ENCODE measurements at places on chromosomes 12 and 14.

- no peak for DNase-seq
Measured at GRCh38 chr12:116339800-116340371, 62.4 kb upstream of the MED13L start.

DNA sequence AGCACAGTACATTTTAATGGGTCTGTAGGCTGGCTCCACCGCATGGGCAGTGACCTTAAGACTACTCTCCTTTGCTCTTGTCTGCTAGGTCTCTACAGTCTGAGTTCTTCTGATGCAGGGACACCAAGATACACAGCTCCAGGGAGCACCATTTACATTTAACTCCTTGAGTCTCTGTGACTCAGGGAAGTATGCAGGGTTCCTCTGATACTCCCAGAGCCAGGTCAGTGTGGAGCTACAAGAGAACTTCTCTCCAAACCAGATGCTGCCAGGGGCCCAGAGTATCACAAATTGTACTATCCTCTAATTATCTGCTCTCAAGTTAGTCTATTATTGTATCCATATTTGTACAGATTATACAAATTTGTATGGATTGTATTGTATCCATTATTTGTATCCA, 15.2 kb downstream of the ZFP36L1 start:
- DNase-seq, result no peak

DNA sequence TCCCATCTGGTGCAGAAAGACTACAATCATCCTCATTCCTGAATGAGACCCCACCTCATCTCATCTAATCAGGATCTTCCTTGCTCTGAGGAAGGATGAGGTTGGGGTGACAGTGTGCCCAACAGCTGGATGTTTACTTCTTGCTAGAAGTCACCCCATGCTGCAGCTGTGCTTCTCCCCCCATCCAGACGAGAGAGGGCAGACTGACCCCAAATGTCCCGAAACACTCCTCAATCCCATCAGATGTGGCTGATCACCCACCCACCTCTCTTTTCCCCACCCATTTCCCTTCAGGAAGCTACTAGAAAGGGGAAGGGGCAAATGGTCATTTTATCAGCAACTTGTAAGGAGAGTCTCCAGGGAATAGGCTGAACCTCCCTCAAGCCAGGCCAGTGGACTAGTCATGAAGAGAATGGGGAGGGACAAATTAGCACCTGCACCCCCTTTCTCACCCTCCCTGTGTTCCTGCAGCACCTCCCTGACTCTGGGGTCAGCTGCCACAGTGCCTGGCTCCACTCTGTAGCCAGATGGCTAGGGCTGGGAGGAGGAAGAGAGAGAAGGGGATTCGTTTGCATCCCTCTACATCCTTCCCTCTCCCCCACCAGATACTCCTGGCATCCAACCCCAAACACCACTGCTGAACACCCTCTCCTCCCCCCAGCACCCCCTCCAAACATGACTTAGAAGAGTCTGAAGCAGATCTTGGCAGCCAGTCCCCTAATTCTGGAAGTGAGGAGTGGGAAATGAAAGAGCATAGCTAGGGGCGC, 2.8 kb upstream of the BAZ2A start:
- no peak for DNase-seq

DNA sequence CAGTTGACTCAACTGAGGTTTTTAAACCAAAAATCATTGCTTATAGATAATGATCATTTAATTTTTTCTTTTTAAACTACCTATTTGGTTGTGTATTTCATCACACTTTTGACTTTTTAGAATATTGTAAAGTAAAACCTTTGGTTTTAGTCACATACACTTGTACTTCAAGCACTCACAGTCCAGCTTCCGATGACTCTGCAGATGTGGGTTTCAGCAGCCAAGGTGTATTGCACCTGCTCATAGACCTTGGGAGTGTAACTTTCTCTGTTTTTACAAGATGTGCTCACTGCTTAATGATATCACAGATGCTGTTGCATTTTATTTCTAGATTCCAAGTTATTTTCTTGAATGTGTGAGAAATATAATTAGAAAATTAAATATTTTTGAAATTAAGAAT, 188.3 kb upstream of the SLC38A2 start:
- no peak for DNase-seq

GRCh38 chr12:125983094-125983783, 918.0 kb downstream of the AACS start:
- no peak for DNase-seq

DNA sequence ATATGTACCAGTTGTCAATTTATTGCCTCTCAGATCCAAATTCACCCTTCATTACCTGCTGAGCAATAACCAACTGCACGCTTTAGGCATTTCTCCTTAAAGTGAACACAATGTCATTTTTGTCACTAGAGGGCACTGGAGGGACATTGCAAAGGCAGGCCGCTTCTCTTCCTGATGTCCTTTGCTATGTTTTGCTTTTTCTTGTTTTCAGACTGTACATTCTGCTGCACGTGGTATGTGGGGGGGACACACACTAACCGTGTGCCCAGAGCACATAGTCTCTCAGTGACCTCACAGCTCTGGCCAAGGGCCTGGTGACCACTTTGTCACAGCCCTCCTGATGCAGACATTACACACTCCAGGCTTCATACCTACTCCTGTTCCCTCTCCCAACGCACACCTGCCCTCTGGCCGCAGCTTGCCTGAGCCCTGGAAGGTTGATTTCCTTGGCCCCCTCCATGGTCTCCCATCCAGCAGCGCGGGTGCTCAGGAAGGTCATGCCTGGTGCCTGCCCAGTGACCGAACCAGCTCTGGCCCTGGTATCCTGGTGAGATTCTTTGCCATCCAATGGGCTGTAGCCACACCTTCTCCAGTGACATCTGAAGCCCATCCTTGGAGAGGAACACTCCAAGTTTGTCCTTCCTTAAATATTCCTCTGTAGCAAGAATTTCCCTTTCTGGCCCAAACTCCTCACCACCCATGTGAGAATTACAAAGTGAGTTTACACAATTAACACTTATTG, 39.9 kb downstream of the MYO1H start:
- no peak for DNase-seq

DNA sequence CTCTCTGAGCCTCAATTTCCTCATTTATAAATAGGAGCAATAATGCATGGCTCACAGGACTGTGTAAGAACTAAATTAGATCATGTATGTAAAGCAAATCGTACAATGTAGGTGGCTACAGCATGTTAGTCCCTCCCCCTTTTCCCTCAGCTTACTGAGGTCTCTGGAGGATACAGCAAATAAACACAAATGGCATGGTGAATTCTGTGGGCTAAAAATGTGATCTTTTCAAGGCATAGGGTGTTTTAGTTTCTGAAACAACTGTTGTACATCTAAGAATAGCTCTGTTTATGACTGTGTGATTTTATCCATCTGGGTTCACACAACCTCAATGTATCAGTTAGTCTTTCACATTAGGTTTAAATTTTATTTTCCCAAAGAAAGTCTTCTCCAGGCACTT, 121.2 kb upstream of the PLEKHG7 start:
- DNase-seq, result no peak

DNA sequence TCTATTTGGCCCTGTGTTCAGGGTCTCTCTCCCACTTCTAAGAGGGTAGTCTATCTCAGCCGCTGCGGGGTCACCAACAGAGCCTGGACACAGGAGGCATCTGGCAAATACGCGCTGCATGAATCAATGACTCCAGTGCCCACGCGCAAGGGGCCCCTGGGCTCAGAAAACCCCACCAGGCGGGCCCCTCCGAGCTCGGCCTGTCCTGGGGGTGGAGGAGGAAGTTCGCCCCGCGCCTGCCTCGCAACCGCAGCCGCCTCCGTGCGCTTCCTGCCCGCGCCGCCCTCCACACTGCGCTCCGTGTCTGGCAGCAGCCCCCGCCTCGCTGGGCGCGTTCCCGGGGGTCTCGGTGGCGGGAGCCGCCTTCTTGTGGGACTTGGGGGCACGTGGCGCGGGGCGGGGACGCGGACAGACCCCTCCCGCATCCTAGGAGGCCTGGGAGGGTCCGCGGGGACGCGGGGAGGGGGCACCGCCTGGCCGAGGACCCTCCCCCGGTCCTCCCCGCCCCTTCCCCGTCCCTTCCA, 811 bp upstream of the FBRSL1 start:
- no peak for DNase-seq

DNA sequence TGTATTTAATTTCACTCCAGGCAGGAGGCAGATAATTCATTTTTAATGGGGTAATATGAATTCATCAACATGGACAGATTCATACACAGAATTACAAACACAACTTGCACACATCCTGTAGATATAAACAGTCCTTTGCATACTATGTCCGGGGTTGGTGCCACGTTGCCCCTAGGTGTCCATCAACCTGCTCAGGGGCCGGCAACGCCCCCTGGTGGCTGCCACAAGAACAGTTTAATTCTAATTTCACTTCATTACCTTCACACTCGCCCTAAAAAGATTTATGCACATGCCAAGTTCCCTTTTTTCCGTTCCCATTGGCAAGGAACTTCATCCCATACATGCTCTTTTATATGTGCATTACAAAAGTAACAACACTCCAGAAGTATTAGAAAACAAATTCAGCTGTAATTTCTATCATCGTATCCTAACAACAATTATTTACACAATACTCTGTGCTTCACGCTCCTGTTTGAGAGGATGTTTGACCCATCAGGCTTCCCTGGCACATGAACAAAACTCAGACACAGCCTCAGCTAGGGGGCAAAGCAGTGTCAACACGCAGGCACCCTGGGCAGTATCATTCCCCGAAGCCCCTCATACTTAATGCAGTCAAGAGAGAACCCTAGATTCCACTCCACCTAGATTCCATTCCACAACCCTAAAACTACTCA, 15.5 kb downstream of the MANSC1 start:
- DNase-seq, result peak; percentile 37

- DNase-seq, result no peak
Measured at GRCh38 chr12:46518169-46518568, 145.6 kb upstream of the SLC38A2 start.

DNA sequence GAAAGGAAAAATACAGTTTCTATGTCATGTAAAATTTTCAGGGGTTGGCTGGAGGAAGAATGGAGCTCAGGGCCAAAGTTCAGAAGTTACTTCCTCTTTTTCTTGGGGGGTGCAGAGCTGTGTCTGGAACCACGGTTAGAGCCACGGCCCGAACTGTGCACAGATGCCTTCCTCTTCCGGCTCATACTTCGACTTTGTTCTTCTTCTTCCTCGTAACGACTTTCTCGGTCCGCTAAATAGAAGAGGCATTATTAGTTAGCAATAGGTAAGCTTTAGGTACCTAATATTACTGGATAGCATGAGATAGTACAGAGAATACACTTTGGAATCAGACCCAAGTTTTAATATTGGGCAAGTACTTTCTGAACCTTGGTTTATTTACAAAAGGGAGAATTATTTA, 31.2 kb downstream of the SUPT16H start:
- DNase-seq, result no peak

GRCh38 chr12:82671673-82672195, 15.0 kb upstream of the TMTC2 start:
- no peak for DNase-seq

GRCh38 chr12:73677520-73678291, 859.9 kb upstream of the ATXN7L3B start:
- DNase-seq, result no peak

- no peak for DNase-seq
Measured at GRCh38 chr12:26158078-26158764, 33.4 kb upstream of the BHLHE41 start.

- DNase-seq, result no peak
Measured at GRCh38 chr12:55777856-55778255, 34.9 kb downstream of the GDF11 start.

GRCh38 chr12:114729731-114730130, 45.8 kb upstream of the TBX3 start:
- no peak for DNase-seq

DNA sequence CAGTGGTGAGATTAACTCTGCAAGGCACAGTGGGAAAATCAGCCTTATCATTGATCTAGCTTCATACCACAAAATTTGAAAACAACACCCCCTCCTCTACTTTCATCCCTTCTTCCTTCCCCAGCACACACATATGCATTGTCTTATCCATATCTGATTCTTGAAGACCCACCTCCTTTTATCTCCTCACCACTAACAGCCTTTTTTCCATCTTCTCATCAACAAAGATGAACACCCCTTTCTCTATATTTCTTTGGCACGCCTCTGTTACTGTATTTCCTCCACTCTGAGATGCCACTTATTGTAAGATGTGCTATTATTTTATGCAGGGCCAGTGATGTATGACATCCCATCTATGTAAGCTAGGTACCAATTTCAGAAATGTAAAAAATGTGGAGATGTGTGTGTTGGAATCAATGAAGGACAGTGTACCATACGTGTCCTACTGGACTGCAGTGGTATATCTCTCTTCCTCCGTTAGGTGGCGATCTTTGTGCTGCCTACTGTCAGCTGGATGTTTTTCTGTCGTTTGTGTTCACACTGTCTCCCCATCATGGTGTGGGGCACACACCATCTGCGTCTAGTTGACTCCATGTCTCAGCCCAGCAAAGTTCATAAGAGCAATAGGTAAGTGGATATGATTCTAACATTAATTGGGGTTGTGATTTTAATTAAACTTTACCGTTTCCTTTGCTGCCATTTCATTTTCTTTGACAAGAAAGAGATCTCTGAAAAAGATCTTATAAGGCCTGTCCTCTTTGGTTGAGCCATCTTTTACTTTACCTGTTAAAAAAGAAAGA, 24.0 kb downstream of the CCDC38 start:
- no peak for DNase-seq

GRCh38 chr12:5589054-5589453, 157.1 kb downstream of the NTF3 start:
- no peak for DNase-seq

DNA sequence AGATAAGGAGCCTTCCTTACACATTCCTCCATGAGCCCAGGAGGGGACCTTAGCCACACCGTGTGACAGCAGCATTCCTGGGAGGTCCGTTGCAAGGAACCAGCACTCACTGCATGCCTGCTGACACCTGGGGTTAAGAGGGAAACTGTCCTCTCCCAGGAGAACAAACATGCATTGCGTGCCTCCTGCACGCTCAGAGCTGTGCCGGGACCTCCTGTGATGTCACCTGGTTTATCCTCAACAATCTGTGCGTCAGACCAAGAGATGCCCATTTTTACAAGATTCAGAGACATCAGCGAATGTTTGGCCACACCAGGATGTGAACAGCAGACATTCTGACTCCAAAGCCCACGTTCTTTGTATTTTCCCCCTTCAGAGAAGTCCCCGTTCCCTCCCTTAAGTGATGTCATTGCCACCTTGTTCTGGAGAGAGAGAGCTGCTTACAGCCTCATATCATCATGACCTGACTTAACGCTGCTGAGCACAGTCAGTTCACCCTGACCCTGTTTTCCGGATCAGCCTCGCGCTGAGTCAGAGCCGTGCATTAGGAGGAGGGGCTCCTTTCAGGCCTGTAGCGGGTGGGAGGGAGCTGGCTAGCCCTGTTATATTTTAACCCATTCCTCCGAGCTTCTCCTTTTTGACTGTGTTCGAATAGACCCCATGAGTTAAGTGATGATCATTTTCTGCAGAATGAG, 36.2 kb downstream of the TMEM120B start:
- no peak for DNase-seq

GRCh38 chr14:33996462-33996861, 45.6 kb upstream of the EGLN3 start:
- no peak for DNase-seq

DNA sequence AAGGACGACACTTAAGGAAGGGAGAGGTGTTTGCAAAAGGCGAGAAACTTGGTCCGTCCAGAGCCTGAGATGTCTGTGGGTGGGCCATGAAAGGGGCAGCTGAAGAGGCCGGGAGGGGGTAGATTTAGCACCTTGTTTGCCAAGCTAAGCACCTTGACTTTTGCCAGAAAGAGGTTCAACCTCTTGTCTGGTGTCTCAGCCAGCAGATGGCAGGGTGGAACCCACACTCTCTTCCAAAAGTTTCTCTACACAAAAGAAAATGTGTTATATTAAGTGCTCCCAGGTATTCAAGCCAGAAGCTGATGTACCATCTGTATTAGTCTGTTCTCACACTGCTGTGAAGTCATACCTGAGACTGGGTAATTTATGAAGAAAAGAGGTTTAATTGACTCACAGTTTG, 69.9 kb downstream of the SUDS3 start:
- no peak for DNase-seq
